GDM1 (cell line): ENCODE measurements at places on chromosomes 3 and 15.
A peak's percentile ranks its signal among the peaks of the same experiment; 100 is the strongest.

- no peak for DNase-seq
Measured at GRCh38 chr3:62496503-62496902, 123.2 kb upstream of the FEZF2 start.

- DNase-seq: no peak
Measured at GRCh38 chr3:105613120-105613519, 246.4 kb downstream of the ALCAM start.

DNA sequence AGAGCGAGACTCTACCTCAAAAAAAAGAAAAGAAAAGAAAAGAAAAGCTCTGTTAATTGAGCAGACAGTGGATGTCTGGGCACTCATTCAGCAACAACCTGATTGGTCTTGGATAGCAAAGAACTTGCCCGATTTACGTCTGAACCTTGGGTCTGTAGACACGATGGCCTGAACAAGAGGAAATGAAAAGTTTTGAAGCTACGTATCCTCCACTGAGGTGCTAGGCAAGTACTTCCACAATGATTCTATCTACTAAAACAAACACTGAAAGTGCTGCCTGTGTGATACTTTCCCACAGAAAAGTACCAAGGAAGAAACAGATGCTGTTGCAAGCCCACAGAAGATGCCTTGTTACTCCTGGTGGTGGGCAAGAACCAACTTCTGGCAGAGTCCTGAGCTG lies 21.8 kb upstream of the MUSTN1 start:
- no peak for DNase-seq

- DNase-seq: no peak
Measured at GRCh38 chr3:39573392-39573791, 105.9 kb downstream of the MOBP start.

GRCh38 chr15:68224546-68225250 lies 4.8 kb downstream of the CLN6 start:
- peak; percentile 72 for DNase-seq

DNA sequence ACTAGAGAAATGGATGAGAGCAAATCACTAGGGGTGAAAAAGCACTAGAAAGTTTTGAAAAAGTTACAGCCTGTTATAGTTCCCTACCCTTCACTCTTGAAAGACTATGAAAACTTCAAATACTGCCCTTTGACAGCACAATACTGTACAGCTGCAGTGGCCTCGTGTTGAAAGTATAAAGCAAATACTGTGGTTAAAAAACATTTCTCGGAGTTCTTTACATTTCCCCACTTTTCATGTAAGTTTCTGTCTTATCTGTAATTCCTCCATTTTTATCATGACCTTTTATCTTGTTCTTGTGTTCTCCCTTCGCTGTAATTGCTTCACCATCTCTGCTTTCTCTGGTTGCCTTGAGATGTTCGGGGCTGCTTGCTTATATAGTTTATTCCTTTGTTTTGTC lies 423.8 kb upstream of the CFAP20DC start:
- no peak for DNase-seq

DNA sequence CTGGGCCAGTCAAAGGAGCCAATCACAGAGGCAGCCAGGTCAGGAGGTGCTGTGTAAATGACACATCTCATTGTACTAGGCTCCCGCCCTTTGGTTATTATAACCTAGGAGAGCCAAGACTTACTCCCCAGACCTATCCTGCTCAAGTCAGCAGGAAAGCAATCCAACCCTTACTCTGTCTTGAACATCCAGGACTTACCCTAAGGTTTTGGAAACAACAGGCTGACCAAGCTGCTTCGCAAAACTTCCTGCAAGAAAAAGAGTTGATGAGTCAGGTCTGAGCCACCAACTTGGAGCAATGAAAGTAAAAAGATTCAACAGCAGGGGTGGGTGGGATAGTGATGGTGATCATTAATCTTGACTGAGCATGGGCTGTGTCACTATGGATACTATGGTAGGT lies 144.4 kb downstream of the MYLK start:
- no peak for DNase-seq

- peak; percentile 16 for DNase-seq
Measured at GRCh38 chr15:68528626-68529290, 50.0 kb upstream of the CORO2B start.

DNA sequence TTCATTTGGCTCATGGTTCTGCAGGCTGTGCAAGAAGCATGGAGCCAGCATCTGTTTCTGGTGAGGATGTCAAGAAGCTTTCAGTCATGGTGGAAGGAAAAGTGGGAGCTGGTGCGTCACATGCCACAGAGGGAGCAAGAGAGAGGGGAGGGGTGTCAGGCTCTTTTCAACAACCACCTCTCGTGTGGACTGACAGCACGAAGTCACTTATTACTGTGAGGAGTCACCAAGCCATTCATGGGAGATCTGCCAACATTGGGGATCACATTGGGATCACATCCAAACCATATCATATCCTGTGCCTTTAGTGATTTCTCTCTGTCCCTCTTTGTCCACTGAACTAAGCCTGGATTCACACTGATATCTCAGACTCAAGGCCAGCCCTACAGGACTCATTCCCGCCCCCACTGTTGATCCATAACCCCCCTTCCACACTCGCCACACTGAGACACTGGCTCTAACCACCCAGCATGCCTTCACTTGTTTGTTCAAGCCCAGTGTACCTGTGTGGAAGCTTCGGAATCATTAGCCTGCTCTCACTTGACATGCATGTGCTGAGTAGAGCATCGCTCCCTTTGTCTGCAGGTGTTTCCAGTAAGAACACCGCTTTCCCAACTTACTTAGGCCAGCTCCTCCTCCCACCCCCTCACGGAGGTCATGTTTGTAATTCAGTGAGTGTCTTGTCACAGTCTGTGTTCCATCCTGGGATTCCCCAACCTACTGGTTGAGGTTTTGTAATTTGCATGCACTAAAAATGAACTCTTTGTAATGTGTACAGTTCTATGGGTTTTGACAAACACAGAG lies 132.2 kb downstream of the KLF13 start:
- DNase-seq: no peak

DNA sequence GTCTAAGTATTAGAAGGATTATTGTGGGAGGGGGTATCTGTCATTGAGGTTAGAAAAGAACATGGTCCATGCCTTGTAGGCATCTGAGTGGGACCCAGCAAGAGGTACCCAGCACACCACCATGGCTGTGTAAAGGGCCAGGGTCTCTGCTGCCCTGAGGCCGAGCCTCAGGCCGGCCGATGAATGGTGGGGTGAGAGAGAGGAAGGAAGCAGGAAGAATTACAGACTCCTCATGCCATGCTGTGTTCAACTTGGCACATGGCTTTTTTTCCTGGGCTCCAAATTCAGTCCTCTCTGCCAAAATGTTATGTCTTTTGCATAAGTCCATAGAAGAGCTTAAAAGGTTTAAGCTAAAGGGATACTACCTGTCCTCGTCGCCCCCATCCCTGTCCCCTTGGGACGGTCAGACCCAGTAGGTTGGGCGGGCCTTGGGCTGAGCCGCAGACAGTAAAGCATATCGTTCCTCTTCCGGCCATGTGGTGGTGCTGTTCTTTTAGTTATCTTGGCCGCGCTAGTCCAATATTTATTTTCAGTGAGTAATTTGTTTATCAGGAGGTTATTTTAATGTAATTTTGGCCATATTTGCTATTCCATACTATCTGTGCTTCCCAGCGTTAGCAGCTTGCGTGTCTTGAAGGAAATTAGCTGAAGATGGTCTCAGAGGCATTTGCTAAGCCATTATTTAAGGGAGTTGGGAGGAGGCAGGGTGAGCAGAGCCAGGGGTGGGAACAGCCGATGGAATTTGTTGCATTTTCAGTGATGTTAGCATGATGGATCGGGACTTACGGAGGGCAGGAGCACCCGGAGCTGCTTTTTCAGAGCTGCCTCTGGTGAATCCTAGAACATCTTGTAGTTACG lies 152.4 kb downstream of the AGBL1 start:
- peak; percentile 4 for DNase-seq
